Endothelial cell (in vitro differentiated cells): ENCODE measurements at places on chromosomes 6 and 20.

DNA sequence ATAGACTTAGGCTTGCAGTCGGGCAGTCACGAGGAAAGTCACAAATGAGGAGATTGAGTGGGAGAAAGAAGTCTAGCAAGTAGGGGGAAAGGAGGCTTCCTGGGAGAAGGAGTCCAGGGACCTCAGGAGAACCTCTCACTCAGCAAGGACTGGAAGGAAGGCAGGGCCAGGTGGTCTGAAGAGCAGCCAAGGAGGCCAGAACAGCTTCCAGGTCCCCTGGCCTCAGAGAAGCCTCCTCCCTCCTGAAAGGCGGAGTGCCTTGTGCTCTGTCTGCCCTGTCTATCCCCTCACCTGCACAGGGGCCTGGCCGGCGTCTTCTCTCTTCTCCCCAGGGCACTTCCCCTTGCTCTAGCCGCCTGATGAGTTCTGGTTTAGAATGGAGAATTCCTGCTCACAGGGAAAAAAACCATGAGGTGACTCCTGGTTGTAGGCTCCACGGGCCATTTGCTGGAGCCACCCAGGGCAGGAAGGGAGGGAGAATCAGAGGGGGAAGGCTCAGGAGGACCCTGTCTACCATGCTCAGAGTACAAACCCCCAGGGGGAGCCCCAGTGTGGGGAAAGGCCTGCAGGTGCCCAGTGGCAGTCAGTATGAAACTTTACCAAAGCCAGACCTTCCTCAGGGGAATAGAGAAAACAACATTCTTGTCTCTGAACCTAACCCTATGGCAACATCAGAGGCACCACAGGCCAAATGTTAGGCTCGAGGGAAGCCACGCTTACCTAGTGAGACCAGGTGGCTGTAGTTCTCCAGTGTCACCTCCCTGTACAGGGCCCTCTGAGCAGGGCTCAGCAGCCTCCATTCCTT lies 11.2 kb downstream of the ZNF337 start:
- DNase-seq, result no peak

DNA sequence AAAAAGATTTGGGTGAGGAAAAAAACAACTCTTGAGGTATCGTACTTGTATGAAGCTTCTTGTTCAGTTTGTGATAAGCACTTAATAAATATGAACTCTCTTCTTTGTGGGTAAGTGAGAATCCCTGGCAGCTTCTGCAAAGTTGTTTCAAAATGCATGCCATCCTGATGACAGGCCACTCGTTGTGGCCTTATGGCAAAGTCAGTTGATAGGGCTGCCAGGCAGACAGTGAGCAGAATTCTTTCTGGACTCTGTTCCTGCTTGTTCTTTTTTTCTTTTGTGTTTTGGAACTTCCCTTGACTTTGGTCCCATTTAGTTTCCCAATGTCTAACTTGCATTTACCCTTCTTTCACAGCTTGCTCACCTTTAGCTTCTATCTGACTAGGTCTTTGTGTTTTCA lies 983.5 kb upstream of the FLRT3 start:
- no peak for DNase-seq

GRCh38 chr6:138588805-138589434 lies 89.6 kb upstream of the NHSL1 start:
- peak; percentile 62 for DNase-seq

GRCh38 chr6:16292942-16293341 lies 54.6 kb downstream of the GMPR start:
- DNase-seq, result no peak

GRCh38 chr6:150314230-150315188 lies 54.3 kb upstream of the IYD start:
- DNase-seq, result no peak

- DNase-seq, result no peak
Observed at GRCh38 chr6:137795501-137795900, 71.6 kb upstream of the TNFAIP3 start.

GRCh38 chr20:19872001-19872400 lies 113.9 kb downstream of the RIN2 start:
- DNase-seq, result no peak

GRCh38 chr6:148735989-148736388 lies 10.8 kb upstream of the UST start:
- no peak for DNase-seq
